ENCODE measurements at places on chromosomes 3 and 15.

DNA sequence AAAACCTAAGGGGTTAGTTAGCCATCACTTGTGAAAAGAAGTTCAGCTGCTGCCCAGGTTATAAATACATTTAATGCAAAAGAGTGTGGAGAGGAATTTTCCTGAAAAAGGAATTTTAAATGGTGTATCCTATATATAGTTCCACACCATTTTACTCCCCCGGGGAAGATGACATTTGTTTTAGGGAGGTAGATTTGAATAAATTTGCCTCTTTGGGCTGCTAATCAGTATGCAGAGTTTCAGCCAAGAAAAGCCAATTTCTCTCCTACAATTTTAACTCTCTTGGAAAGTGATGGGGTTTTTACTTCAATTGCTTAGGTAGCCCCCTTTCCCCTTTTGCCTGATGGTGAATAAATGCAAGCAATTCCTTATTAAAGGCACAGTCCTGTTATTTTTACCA lies 161.2 kb downstream of the OTOL1 start:
- no peak for DNase-seq

DNA sequence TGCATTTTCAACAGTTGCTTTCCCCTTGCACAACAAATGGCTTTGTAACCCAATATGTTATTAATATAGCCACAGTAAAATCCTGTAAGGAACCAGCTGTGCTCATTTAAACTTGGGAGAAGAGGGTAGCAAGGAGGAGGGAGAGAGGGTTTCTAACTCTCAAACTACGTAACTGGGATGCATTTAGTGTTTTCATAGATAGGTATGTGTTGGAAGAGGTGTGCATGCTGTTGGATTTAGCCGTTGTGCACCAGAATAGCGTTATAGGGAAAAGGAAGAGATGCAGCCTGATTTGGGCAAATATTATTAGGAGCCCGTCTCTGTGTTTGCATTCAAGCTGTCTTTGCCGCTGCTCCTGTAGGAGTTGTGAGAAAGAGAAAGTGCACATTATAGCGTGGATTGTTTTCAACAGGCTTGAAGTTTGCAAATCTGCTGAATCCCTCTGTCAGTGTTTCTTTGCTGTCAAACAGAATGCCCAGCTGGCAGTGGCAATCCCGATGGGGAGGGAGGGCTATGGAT lies 39.4 kb downstream of the ARPP21 start:
- DNase-seq: no peak

DNA sequence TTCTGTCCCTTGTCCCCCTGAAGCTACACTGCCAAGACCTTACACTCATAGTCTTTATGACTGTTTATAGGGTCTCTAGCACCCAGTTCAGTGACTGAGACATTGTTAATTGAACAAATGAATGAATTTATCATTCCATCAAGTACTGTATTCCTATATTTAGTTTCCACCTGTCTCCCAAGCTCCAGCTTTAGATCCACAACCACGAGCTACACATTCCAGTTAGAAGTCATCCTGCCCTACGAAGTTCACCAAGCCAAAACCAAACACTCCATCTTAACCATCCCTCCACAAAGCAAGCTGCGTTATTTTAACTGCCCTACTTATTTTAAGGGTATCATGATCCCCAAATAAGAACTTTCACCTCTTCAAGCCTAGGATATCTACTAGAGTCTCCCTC lies 31.3 kb downstream of the TNIK start:
- DNase-seq: no peak

GRCh38 chr3:148694116-148694515 lies 3.6 kb upstream of the AGTR1 start:
- DNase-seq: no peak

GRCh38 chr3:156664831-156665178 lies 9.6 kb upstream of the TIPARP start:
- DNase-seq: no peak

DNA sequence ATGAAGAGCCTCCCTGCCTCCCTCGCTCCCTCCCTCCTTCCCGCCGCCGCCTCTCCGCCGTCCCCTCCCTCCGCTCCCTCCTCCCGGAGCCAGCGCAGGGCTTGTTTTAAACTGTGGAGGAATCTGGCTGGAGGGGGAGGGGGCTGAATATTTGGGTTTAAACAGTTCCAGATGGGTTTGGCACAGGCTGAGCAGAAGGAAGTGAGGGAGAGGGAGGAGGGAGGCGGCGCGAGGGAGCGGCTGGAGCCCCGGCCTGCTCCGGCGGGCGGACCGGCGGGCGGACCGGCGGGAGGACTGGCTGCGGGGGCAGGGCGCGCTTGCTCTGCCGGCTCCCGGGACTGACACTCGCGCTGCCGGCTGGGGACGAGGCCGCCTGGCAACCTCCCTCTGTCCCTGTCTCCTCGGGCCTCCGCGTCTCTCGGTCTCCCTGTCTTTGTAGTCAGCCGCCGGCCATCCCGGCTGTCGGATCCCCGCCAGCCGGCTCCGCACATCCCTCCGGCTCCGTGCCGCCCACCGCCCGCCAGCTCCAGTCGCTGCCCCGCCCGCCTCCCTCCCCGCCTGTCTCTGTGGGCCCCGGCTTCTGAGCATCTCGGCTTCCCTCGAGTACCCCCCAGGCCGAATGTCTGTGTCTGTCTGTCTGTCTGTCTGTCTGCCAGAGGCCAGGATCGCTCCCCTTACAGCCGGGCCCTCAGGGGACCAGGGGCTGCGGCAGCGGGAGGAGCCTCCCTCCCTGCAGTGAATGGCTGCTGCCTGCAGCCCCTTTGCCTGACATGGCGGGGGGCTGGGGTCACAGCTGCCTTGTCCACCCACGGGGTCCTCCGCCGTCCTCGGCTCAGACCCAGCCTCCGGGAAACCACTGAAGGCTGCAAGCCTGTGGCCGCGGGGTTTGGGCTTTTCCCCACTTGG lies 7.6 kb downstream of the EPHB3 start:
- no peak for DNase-seq

- DNase-seq: no peak
Observed at GRCh38 chr3:17398959-17399551, 343.4 kb downstream of the TBC1D5 start.

- DNase-seq: no peak
Observed at GRCh38 chr3:52350416-52350815, 34.3 kb downstream of the DNAH1 start.

DNA sequence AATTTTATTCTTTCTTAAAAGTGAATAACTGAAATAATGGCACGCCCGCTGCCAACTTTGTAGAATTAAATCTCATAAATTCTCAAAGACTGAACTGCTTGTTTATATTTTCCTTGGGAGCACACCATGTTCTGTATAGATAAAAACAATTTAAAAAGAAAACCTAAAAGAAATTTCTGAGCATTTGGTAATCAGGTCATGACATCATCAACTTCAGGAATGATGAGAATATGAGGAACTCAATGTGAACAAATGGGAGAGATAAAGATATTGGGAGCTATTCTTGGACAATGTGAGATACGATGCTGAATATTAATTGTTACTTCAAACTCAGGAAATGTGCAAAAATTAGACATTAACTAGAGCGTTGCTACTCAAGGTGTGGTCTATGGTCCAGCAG lies 10.0 kb upstream of the VGLL3 start:
- no peak for DNase-seq

DNA sequence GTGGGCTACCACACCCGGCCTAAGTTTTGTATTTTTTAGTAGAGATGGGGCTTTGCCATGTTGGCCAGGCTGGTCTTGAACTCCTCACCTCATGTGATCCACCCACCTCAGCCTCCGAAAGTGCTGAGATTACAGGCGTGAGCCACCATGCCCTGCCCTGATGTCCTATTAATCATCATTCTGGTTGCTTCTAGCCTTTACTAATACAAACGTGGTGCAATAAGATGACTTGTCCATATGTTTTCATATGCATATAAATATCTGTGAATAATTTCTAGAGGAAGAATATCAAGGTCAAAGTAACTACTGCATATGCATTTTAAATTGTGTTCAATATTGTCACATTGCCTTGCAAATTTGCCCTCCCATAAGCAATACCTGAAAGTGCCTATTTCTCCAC lies 25.5 kb upstream of the PDHB start:
- DNase-seq: no peak

GRCh38 chr15:47548231-47548630 lies 169.1 kb upstream of the SEMA6D start:
- DNase-seq: no peak

GRCh38 chr15:30062881-30063280 lies 19.9 kb upstream of the GOLGA8J start:
- DNase-seq: no peak

GRCh38 chr3:55538158-55538557 lies 51.1 kb upstream of the WNT5A start:
- DNase-seq: no peak

DNA sequence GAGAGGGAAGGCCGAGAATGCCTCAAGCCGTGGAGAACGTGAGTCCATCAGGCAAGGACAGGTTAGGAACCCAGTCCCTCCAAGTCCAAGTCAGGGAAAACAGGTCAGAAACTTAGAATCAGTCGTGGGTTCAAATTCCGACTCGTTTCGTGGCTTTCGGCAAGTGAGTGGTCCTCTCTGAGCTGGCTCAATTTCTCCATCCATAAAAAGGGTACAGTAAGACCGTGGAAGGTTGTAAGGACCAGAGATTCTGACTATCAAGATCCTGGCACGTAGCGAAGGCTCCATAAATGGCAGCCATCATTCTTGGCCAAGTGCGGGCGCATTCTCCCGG lies 604 bp upstream of the MED12L start:
- no peak for DNase-seq

- DNase-seq: no peak
Observed at GRCh38 chr15:41930221-41930866, 36.5 kb upstream of the SPTBN5 start.

DNA sequence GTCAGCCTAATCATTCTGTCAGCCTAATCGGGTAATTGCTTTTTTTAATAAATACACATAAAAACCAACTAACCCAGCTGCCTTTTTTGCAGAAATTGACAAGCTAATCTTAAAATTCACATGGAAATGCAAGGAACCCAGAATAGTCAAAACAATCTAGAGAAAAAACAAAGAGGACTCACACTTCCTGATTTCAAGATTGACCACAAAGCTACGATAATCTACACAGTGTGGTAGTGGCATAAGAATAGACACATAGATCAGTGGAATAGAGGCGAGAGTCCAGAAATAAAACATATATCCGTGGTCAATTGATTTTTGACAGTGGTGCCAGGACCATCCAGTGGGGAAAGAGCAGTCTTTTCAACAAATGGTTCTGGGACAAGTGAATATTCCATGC lies 2.4 kb upstream of the C3orf20 start:
- DNase-seq: no peak

- DNase-seq: no peak
Observed at GRCh38 chr3:83224101-83224868, 1462.8 kb upstream of the GBE1 start.

GRCh38 chr15:99963096-99963825 lies 230.0 kb upstream of the LYSMD4 start:
- no peak for DNase-seq

DNA sequence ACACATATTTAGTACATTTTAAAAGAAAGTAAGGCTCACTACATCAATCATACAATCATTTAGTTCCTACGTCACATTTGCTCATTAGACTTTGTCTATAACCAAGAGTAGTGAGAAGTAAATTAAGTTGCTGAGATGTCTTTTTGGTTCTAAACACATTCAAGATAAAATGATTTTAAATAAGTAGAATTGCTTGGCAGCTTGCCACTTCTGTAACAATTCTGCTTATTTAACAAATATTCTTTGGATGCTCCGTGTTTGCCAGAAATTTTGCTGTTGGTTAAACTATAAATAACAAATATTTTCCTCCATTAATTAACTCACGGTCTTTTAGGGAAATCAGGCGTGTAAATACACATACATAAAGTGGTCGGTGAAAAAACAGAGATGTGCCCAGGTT lies 18.3 kb downstream of the SUCNR1 start:
- no peak for DNase-seq

DNA sequence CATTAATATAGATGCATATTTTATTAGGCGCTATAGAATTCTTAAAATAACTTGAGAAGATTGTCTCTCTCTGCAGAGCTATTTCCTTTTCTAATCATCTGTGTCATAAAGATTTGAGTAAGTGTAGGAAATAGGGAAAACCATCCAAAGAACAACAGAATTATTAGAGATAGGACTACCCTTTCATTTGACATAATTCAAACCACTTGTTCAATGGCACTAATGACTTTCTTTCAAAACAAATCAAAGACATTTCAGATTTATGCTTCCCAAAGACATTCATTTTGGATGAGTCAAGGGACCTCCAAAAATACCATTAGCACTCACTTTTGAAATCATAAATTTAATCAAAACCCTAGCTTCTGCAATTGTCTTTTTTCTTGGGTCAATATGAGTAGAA lies 29.5 kb downstream of the PRICKLE2 start:
- no peak for DNase-seq

GRCh38 chr3:174125267-174125824 lies 727.8 kb downstream of the NLGN1 start:
- no peak for DNase-seq

DNA sequence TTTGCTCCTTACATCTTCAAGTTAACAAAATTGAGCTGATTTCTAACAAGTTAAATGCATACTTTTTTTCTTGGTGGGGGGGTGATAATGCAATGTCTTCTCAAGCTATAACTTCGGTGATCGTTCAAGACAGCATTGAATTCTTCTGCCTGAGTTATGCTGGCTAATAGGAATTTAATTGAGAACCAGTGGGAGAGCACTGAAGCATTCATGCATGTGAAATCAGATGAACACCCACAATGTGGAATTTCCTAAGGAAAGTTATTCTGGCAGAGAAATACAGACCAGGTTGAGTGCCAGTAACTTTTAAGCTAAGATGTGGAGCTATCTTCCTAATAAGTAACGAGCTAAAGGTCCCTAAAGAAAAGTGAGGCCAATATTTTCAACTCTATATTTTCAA lies 3.0 kb downstream of the SPATA16 start:
- DNase-seq: no peak

DNA sequence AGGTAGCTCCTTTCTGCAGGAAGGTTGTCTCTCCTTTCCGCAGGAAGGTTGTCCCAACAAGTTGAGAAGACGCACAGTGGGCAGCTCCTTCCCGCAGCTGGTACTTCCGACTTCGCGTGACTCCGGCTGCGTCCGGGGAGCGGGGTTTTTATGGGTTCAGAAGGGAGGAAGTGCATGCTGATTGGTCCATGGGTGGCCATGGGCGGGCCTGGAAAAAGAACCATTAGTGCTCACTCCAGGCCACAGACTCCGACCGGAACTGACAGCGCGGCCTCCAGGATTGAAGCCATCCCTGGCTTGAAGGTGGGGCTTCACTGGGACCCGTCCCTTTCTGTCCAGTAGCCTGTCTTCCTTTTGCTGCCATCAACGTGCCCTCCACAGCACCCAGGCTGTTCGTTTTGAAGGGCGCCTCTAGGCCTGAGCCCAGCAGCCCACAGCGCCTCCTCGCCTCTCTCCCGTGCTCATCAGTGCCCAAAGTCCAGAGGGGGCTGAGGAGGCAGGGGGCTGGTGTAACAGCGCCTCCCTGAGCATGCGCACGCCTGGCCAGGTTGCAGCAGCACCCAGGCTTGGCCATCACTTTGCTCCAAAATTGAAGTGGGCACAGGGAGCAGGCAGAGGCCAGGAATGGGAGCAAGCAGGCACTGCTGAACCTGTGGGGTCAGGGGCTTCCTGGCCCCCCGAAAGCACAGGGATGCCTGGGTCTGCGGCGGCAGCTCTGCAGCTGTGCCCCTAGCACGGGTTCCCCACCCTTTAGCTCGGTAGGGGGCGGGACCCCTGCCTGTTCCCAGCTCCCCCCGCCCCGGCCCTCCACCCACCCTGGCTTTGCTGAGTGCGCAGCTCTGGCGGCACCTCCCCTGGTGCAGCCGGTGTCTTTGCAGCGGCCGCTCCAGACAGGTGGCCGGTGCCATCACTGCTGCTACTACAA lies 330.6 kb upstream of the MCTP2 start:
- no peak for DNase-seq

All from stimulated activated CD8-positive, alpha-beta memory T cell treated with anti-CD3 and anti-CD28 coated beads, Interleukin-7, amount 100 ng/mL, for 24 hours (primary cell).